Activated CD4-positive, alpha-beta T cell treated with anti-CD3 and anti-CD28 coated beads, Interleukin-2, amount 10 ng/mL, durations not matched to agents 7 days and 5 days (primary cell): ENCODE measurements at places on chromosomes 4 and X. TPM values are rescaled to one million over a fixed set of nuclear protein-coding genes. Genes with fewer than 3 reads are reported as not detected.

TKTL1 gene
- 5.2 TPM for total RNA-seq

HDX gene
- 1.9 TPM for total RNA-seq

DNA sequence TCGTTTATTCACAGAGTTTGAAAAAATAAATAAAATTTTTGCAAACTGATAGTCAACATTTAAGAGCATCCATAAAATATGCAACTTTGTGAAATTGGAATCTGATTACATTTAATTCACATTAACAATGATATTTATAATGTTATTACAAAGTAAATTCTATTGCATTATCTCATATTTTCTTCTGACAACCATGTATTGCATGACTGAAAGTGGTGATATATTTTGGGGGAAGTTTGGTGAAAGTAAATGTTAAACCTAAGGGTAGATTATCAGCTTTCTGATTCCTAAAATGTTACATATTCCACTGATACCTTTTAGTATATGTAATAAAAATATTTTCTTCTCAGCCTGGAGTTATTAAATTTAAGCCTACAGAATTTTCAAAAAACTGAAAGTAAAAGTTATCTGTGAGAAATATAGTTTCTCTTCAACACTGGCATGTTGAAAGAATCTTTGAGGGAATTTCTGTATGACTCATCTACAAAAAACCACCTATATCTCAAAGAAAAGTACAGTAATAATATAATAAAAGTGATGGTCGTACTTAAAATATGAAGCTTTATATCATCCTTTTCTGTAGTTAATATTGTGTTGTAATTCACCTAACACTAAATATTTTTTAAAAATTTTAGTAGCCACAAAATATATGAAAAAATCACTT, 1179.6 kb upstream of the PCDH7 start:
- no peak for DNase-seq

DNA sequence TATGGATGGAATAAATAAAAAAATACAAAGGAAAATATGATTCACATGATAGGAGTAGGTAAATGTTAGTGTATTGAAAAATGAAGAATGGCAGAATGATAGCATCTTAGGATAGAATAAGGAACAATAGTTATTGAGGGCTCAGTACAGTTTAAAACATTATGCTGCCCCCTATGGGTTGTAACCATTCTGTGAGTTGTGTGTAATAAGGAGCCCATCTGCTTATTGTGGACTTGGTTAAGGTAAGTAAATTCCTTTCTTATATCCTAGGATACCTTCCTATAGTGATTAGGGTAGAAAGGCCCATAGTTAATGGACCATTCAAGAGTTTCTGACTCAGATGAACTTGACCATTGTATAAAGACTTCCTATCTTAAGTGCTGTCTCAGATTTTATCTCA, 195.8 kb downstream of the PDHA2 start:
- peak; percentile 7 for DNase-seq

TREX2 gene
- total RNA-seq: 3.4 TPM

GAGE12F gene
- not detected for total RNA-seq

GRCh38 chrX:81202943-81203342, 1.0 kb downstream of the SH3BGRL start:
- no peak for DNase-seq

GRCh38 chrX:118114971-118115370, 1.6 kb downstream of the KLHL13 start:
- no peak for DNase-seq

GRCh38 chr4:61443813-61444510, 243.8 kb downstream of the ADGRL3 start:
- DNase-seq: no peak

GRCh38 chrX:261167-261918, 19.8 kb upstream of the PLCXD1 start:
- no peak for DNase-seq

ASB9 gene
- 0.44 TPM for total RNA-seq
